Breast epithelium (tissue), 4 donors: ENCODE measurements at places on chromosomes 12 and 14. TPM values are rescaled to one million over a fixed set of nuclear protein-coding genes. Genes with fewer than 3 reads are reported as not detected.

ZFYVE21 gene
- total RNA-seq: 96.0 TPM

RBMS2 gene
- 27.2 TPM for total RNA-seq

- H3K27me3 ChIP-seq: no peaks in the 10 kb centered on the region
- H3K27ac ChIP-seq: no peak overlapping the region
- no peak overlapping the region for H3K4me3 ChIP-seq
- no peaks in the 10 kb centered on the region for H3K4me1 ChIP-seq
Observed at GRCh38 chr14:98198385-98198784, 1073.6 kb downstream of the BCL11B start.

GRCh38 chr14:77882098-77882497, 82.2 kb downstream of the ADCK1 start:
- no peaks in the 10 kb centered on the region for H3K4me1 ChIP-seq
- DNase-seq: no peak
- H3K36me3 ChIP-seq: no peaks in the 10 kb centered on the region
- no peak overlapping the region for H3K4me3 ChIP-seq

DNA sequence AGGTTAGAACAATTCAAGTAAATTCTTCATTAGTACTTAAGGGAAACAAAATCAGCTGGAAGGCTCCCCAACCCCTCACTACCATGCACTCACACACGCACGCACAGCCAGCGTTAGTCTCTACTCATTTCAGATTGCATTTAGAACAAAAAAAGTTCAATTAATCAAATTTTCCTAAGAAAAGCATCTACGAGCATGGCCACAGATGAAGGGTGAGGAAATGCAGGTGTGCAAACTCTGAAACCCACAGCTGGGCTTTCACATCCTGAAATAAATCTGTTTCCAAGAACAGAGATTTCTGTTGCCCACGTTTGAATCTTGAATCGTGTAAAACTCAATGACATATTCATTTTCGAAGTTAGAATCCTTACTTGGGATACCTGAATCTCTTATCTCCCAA, 62.6 kb downstream of the SEL1L start:
- no peaks in the 10 kb centered on the region for H3K36me3 ChIP-seq
- no peak overlapping the region for H3K4me3 ChIP-seq
- H3K27ac ChIP-seq: no peak overlapping the region
- no peak for DNase-seq

GRCh38 chr12:116183741-116184141, 93.8 kb downstream of the MED13L start:
- H3K4me3 ChIP-seq: no peak overlapping the region
- H3K36me3 ChIP-seq: no peaks in the 10 kb centered on the region
- H3K27me3 ChIP-seq: no peaks in the 10 kb centered on the region
- H3K27ac ChIP-seq: no peak overlapping the region
- no peak for DNase-seq
- peaks cover 8% of the 10 kb centered on the region for H3K4me1 ChIP-seq

GRCh38 chr12:96314723-96315122, 85.5 kb downstream of the CDK17 start:
- no peak for DNase-seq
- no peak overlapping the region for H3K4me3 ChIP-seq
- H3K27ac ChIP-seq: no peak overlapping the region
- no peaks in the 10 kb centered on the region for H3K27me3 ChIP-seq
- H3K4me1 ChIP-seq: no peaks in the 10 kb centered on the region

C3AR1 gene
- total RNA-seq: 17.7 TPM

- H3K4me1 ChIP-seq: no peaks in the 10 kb centered on the region
- DNase-seq: no peak
- H3K36me3 ChIP-seq: no peaks in the 10 kb centered on the region
- H3K27ac ChIP-seq: no peak overlapping the region
Observed at GRCh38 chr12:46556819-46557524, 184.4 kb upstream of the SLC38A2 start.

DNA sequence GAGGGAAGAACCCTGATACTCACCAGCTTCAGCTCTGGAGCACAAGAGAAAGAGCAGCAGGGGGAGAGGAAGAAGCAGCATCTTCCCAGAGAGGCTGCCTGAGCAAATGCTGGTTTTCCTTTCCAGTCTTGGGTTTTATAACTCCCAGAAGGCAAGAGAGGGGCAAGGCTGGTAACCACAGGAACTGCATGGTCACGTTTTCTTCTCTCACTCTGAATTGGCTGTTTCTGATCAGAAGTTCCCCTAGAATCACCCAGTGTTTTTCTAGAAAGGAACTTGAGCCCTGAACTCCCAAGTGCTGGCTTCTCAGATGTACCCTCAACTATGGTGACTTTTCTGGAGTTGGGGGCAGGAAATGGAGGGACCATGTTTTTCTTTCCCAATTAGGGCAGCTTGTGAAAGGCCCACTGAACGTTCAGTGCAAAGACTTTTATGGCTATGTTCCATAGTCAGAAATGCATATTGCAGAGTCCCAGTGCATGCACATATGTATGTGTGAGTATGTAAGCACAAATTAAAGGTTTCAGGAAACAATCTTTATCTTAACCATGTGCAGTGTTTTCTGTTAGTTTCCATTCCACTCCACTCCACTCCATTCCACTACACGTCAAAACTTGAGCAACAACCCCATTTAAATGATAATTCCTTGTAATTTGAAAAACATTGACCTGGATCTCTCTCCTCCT, at the start of gene CMA1:
Gene CMA1, minus strand, starts transcription at position 111 of the 686 bp plus-strand sequence. Its CDS starts 30 bp downstream, at position 81.
- H3K4me3 ChIP-seq: no peak within 1 kb of the TSS
- no peak for DNase-seq
- H3K27ac ChIP-seq: no peak within 1 kb of the TSS
- no peaks in the 10 kb centered on the region for H3K4me1 ChIP-seq
- H3K27me3 ChIP-seq: no peaks in the 10 kb centered on the region

DNA sequence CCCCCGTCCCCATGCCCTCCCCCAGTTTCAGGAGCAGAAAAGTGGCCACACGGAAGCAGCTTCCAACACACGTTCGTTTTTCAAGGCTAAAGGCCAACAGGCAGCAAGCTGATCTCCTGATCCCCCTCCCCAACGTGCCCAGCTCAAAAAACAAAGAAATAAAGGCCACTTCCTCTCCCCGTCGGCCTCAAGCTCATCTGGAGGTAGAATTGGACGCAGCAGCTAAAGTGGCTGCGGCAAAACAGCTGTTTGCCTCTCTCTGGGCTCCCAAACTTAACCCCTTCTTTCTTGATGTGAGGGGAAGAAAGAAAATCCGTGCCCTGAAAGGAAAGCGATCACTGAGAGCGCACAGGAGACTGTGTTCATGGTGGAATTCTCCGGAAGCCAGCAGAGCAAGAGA, 66.3 kb downstream of the SCARB1 start:
- H3K4me3 ChIP-seq: no peak overlapping the region
- no peak for DNase-seq
- no peaks in the 10 kb centered on the region for H3K27me3 ChIP-seq

- H3K27ac ChIP-seq: no peak overlapping the region
- DNase-seq: no peak
- no peak overlapping the region for H3K4me3 ChIP-seq
- no peaks in the 10 kb centered on the region for H3K4me1 ChIP-seq
- H3K27me3 ChIP-seq: no peaks in the 10 kb centered on the region
Observed at GRCh38 chr14:39005044-39005880, 97.8 kb downstream of the SEC23A start.

IAPP gene
- not detected for total RNA-seq

- peaks cover 4% of the 10 kb centered on the region for H3K4me1 ChIP-seq
- H3K4me3 ChIP-seq: no peak overlapping the region
- DNase-seq: no peak
- no peaks in the 10 kb centered on the region for H3K27me3 ChIP-seq
- H3K27ac ChIP-seq: no peak overlapping the region
Observed at GRCh38 chr14:61437381-61437780, 116.0 kb downstream of the PRKCH start.

DNA sequence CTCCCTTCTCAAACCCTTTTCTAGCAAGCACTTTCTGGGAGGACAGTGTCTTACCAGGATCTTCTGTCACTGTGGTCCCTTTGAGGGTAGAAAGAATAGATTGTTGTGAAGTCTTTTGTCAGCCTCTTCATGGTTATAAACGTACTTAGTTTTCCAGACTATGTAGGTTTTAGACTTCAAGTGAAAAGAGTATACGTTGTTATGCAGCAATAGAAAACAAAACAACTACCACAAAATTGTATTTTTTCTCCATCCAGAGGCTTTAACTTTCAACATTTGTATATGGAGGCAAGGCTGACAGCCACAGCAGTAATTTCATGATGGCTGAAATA, 23.7 kb downstream of the PRKCH start:
- H3K4me3 ChIP-seq: no peak overlapping the region
- H3K36me3 ChIP-seq: no peaks in the 10 kb centered on the region
- peak overlapping the region; percentile 62 for H3K27ac ChIP-seq
- H3K27me3 ChIP-seq: no peaks in the 10 kb centered on the region
- no peak for DNase-seq

- H3K27me3 ChIP-seq: no peaks in the 10 kb centered on the region
- H3K36me3 ChIP-seq: no peaks in the 10 kb centered on the region
- DNase-seq: no peak
- H3K27ac ChIP-seq: no peak overlapping the region
- H3K4me1 ChIP-seq: peaks cover 6% of the 10 kb centered on the region
Observed at GRCh38 chr12:116537101-116537904, 21.9 kb upstream of the MAP1LC3B2 start.

WNT5B gene
- 4.0 TPM for total RNA-seq

C12orf75 gene
- 20.9 TPM for total RNA-seq

- H3K4me3 ChIP-seq: no peak overlapping the region
- H3K4me1 ChIP-seq: no peaks in the 10 kb centered on the region
- H3K27me3 ChIP-seq: no peaks in the 10 kb centered on the region
- H3K36me3 ChIP-seq: no peaks in the 10 kb centered on the region
- DNase-seq: no peak
Observed at GRCh38 chr12:95908573-95908972, 33.8 kb downstream of the CCDC38 start.

DNA sequence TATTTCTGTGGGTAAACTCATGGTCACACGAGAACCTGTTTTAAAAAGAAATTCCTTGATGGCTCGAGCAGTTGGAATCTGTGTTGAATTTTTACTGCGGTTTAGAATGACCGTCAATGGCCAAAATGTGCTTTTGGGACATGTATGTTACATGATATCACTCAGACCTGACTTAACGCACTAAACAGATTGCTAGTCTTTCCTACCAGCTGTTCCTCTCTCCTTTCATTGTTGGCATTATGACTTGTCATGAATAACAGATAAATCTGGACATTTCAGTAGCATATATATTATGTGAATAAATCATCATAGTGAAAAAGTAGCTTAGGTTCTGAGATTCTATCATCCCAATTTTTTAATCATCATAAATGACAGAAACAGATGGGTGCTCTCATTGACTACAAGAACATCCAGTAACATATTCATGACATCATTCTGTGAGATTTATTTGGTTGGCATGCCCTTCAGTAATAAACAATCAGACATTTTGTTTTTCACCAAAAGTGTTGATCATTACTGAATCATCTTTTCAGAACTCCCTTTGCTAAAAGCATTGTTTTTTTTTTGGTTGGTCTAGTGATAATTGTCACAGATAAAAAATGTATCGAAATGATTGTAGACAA, 57.9 kb upstream of the NAV3 start:
- no peak overlapping the region for H3K27ac ChIP-seq
- no peaks in the 10 kb centered on the region for H3K36me3 ChIP-seq
- no peak for DNase-seq
- H3K4me3 ChIP-seq: no peak overlapping the region

A2M gene
- total RNA-seq: 276 TPM

METAP2 gene
- total RNA-seq: 58.7 TPM

ZDHHC17 gene
- 67.2 TPM for total RNA-seq

DNA sequence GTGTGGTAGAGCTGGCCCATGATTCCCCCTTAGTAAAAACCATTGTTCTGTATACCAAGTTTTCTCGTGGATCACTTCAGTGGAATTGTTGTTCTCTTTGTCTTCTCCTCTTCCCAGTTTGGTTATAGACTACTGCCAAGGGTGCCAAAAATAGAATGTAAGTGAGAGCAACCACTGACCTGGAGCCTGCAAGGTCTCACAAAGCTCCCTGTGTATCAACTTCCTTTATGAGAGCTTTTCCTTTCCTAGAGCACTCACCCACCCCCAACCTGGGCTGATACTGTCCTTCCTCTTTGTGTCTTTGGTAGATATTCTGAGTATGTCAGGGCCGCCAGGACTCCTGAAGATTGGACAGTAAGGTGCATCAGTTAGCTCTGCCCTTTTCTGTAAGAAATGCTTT, 101.0 kb downstream of the SCN8A start:
- no peaks in the 10 kb centered on the region for H3K27me3 ChIP-seq
- H3K4me1 ChIP-seq: peaks cover 7% of the 10 kb centered on the region
- no peaks in the 10 kb centered on the region for H3K36me3 ChIP-seq
- H3K4me3 ChIP-seq: no peak overlapping the region
- no peak overlapping the region for H3K27ac ChIP-seq
- no peak for DNase-seq

- no peak overlapping the region for H3K4me3 ChIP-seq
- peaks cover 14% of the 10 kb centered on the region for H3K4me1 ChIP-seq
- H3K27me3 ChIP-seq: no peaks in the 10 kb centered on the region
Observed at GRCh38 chr12:62703011-62703380, 232.0 kb downstream of the PPM1H start.

DNA sequence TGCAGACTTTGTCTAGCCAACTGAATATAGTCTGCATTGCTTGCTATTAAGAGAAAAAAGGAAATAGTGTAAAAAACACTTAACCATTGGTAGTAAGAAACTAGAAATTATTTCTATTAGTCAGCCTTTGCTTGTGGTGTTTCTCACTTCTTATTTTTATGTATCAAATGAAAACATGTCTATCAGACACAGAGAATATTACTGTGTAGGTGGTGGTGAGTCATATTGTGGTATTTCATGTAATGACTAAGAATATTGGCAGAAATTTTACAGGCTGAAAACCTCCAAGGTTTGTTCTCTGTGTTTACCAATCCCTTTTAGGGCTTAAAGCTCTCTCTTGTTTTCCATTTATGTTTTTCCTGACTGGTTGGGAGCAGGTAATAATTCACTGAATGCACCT, 87.2 kb downstream of the DAAM1 start:
- no peaks in the 10 kb centered on the region for H3K4me1 ChIP-seq
- DNase-seq: no peak
- H3K4me3 ChIP-seq: no peak overlapping the region
- no peaks in the 10 kb centered on the region for H3K27me3 ChIP-seq
- H3K36me3 ChIP-seq: no peaks in the 10 kb centered on the region

KCNH5 gene
- 0.33 TPM for total RNA-seq

CPM gene
- 78.3 TPM for total RNA-seq

GRCh38 chr14:67400434-67400833, 11.5 kb downstream of the PLEK2 start:
- no peak for DNase-seq
- H3K27me3 ChIP-seq: no peaks in the 10 kb centered on the region
- no peaks in the 10 kb centered on the region for H3K36me3 ChIP-seq
- H3K4me3 ChIP-seq: no peak overlapping the region
- H3K27ac ChIP-seq: no peak overlapping the region

DNA sequence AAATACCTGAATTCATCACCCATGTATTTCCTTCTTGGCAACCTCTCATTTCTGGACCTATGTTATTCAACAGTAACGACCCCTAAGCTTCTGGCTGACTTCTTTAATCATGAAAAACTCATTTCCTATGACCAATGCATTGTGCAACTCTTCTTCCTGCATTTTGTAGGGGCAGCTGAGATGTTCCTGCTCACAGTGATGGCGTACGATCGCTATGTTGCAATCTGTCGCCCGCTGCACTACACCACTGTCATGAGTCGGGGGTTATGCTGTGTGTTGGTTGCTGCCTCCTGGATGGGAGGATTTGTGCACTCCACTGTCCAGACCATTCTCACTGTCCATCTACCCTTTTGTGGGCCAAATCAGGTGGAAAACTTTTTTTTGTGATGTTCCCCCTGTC, 356 bp downstream of the OR4Q2 start:
- H3K4me3 ChIP-seq: no peak overlapping the region

GRCh38 chr12:70828351-70828750, 92.2 kb downstream of the PTPRR start:
- H3K4me1 ChIP-seq: no peaks in the 10 kb centered on the region
- no peak for DNase-seq
- H3K27ac ChIP-seq: no peak overlapping the region
- no peak overlapping the region for H3K4me3 ChIP-seq
